ENCODE measurements at places on chromosomes 3 and 15.

GRCh38 chr3:124680521-124680920 lies 49.7 kb upstream of the UMPS start:
- no peak for DNase-seq

DNA sequence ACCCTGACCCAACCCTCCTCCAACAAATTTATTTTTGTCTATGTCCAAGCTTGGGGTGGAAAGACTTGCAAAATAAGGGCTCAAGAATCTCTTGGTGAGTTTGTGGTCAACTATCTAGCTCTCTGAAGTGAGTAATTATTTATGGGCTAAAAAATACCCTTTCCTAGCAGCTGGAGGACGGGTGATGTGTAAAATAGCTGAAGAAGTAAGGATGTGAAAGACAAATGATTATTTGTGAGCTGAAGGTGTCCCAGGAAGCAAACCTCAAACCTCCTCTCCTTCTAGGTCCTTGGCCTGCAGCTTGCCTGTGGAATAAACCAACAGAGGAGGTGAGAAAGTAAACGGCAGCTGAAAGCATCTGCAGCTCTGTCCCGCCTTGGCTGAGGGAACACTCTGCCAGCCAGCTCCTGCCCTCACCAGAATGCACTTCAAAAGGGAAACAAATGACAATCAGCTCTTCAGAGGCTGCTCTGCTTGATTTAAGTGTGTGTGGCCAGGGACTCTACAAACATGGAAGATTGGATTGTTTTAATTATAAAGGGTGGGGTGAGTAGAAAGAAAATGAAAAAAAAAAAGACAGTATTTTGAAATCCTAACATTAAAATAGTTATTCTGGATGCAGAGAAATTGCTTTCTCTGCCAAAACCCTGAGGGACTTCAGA lies 60.3 kb downstream of the TM4SF4 start:
- DNase-seq = no peak

GRCh38 chr15:54517366-54517765 lies 539.1 kb downstream of the UNC13C start:
- no peak for DNase-seq

- DNase-seq = no peak
Measured at GRCh38 chr3:46878781-46879436, 1.4 kb downstream of the PTH1R start.

DNA sequence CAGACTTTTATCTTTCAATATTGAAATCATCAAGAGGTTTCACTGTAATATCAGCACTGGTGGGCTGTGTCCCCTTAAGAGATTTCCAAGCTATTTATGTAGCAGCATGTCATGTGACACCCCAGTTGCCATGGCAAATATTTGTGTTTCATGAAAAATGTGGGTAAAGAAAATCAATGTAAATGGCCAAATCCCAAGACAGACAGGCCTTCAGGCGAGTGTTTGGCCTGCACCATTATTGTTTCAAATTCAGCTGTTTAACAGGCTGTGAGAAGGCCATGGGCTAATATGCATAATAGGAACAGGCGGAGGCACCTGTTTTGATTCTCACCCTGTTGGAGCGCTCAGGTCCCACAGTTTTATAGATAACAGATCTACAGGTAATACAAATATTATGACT lies 104.2 kb downstream of the IQCH start:
- DNase-seq = no peak

- no peak for DNase-seq
Measured at GRCh38 chr3:138833899-138834595, 681 bp downstream of the PIK3CB start.

DNA sequence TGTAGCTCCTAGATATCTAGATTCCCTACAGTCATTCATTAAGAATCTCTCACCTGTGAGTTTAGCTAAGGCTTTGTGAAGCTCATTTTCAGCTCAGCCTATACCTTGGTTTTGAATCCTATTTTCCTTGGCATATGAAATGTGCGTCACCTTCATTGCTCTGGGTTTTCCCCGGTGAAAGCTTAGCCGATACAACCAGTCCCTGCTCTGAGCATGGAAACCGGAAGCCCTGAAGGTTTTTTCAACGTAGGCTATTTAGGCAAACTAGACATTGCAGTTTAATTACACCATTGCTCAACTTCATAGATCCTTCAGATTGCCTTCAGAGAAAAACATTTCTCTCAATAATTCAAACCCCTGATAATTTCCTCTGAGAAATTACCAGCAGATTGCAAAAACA lies 206.8 kb upstream of the TPRG1 start:
- no peak for DNase-seq

GRCh38 chr3:150069154-150069527 lies 98.4 kb upstream of the PFN2 start:
- DNase-seq = no peak

GRCh38 chr15:67165254-67166253 lies 88.9 kb downstream of the AAGAB start:
- no peak for DNase-seq

- no peak for DNase-seq
Measured at GRCh38 chr15:72785432-72785831, 1.9 kb upstream of the ADPGK start.

GRCh38 chr3:152195206-152195605 lies 73.5 kb upstream of the MBNL1 start:
- DNase-seq = no peak

GRCh38 chr3:24180616-24181015 lies 235.5 kb downstream of the NR1D2 start:
- no peak for DNase-seq

GRCh38 chr15:43514241-43515057 lies 3.0 kb upstream of the MAP1A start:
- no peak for DNase-seq

GRCh38 chr3:139893963-139894642 lies 40.9 kb upstream of the CLSTN2 start:
- DNase-seq = no peak

- DNase-seq = no peak
Measured at GRCh38 chr15:33584797-33585196, 274.0 kb downstream of the RYR3 start.

DNA sequence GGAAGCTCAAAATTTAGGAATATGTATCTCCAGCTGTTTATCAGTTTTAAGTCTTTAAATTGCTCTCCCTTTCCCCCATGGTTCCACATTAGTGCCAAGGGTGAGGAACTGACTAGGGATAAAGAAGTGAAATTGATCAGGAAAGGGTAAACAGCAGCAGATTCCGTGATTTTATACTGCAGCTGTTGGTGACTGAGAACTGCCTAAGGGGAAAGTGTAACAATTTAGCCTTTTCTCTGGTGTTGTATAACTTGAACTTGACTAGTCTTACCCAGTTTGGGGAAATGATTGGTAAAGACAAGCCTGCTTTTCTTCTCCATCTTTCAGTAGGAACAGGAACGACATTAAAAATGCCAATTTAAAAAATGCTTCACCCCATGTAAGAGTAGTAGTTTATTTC lies 5.0 kb downstream of the SPRED1 start:
- no peak for DNase-seq

- DNase-seq = no peak
Measured at GRCh38 chr15:30922480-30923311, 19.0 kb downstream of the FAN1 start.

GRCh38 chr15:97425596-97425995 lies 534.9 kb upstream of the ARRDC4 start:
- no peak for DNase-seq

GRCh38 chr3:49906073-49906743 lies 2.5 kb upstream of the MST1R start:
- no peak for DNase-seq

DNA sequence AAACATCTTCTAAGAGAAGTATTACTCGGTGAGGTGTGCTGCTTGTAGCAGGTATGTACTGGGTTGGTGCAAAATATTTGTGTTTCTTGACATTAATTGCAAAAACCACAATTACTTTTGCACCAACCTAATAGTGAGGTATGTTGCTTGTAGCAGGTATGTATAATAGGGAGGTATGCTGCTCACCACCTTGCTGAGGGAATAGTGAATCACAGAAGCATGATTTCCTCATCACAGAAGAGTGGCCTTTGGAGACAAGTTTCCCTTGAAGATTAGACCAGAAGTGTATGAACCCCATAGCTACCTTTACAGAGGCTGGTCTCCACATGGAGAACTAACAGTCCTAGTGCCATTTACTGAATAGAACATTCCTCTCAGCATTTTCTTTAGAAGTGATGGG lies 15.5 kb downstream of the DCP1A start:
- no peak for DNase-seq

GRCh38 chr3:10753964-10754363 lies 62.1 kb upstream of the SLC6A11 start:
- no peak for DNase-seq

- no peak for DNase-seq
Measured at GRCh38 chr3:74693251-74693650, 78.8 kb upstream of the CNTN3 start.

DNA sequence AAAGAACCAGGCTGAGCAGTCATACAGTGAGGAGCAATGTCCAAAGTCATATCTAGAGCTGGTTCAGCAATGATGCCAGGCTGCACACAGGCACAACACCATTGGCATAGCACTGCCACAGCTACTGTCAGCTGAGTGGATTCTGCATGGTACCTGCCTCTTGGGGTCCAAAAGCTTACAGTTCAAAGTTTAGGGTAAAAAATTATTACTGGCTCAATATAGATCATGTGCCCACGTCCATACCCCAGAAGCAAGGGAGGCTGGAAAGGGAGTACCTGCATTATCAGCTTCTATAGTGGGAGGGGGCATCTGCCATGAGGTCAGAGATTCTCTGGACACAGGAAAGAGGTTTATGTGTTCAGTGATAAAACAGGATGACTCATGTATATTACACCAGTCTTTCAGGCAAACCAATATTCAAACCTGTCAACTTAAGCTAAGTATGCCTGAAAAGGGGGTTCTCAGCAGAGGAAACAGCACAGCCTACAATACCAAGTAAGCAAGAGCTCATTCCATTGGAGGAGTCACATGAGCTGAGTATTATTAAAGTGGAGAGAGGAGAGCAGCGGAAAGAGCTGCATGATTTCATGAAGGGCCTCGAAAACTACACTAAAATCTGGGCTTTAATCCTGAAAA lies 99.0 kb downstream of the ANO10 start:
- DNase-seq = no peak

- DNase-seq = no peak
Measured at GRCh38 chr15:73362900-73363299, 5.9 kb downstream of the HCN4 start.

- DNase-seq = no peak
Measured at GRCh38 chr3:165837058-165837525, at the start of gene BCHE. BCHE (minus strand) TSS chr3:165837423; CDS start chr3:165831033, 6,390 bp downstream.

GRCh38 chr15:51992953-51993352 lies 21.4 kb upstream of the LEO1 start:
- DNase-seq = no peak

- DNase-seq = no peak
Measured at GRCh38 chr3:23612296-23612891, 193.4 kb upstream of the UBE2E1 start.

DNA sequence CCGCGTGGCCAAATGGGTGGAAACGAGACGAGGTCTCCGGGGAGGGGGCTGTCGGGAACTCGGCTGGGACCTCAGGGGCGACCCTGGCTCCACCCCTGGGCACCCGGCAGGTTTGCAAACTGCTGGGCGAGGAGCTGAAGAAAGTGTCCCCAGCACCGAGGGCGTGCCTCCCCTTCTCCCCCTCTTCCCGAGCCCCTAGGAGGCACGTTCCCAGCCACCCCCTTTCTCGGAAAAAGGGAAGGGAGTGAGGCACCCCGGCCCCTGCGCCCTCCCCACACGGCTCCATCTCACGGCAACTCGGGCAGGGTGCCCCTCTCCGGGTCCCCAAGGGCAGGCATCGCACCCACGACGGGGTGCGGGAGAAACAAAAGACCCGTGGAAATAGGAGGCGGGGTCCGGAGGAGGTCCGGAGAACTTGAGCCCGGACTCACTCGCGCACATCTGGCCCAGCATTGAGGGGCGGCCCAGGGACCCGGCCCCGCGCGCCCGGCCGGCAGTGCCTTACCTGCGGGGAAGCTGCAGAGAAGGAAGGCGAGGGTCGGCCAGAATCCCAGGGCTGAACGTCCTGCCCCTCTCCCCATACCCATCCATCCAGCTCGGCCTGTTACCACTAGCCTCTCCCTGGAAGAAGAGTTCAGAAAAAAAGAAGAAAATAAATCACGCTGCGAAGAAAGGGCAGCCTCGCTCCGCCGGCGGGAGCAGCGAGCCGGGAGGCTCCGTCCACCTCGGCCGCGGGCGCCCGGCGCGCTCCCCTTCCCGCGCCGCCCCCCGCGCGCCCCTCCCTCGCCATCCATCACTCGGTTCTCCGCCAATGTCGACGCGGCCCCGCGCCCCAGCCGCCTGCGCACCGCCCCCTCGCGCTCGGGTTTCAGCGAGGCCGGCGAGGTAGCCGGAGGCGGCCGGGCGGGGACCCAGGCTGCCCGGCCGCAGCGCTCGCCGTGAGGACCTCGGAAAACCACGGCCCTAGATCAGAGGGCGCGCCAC lies 16.3 kb downstream of the RGMA start:
- DNase-seq = peak; percentile 40

DNA sequence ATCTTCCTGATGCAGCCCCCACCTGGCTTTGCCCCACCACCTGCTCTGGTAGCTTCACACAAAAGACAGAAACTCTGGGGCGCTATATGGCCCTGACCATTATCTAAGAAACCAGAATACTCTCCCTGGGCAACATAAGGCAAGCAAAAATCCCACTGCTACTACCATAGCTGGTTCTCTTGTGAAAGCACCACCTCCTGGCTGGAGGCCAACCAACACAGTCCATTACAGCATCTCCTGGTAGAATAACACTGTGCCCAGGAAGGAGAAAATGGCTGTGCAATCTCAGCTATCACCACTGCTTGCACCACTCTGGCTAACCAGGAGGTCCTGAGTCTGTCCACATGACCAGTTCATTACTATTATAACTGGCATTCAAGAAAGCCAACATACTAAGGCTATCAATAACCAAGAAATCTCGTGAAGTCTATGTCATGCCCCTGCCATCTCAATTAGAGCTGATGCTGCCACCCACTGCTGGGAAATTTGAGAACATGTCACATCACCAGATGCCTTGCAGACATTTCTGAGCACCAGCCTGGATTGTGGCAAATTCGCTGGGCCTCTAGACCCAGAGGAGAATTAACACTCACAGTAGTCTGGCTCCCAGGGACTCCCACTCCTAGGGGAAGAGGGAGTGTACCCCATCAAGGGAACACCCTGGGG lies 1114.8 kb downstream of the ROBO2 start:
- no peak for DNase-seq

- DNase-seq = no peak
Measured at GRCh38 chr3:58102976-58103451, 94.8 kb downstream of the FLNB start.
